Activated naive CD4-positive, alpha-beta T cell treated with anti-CD3 and anti-CD28 coated beads, Interleukin-2, amount 10 ng/mL, durations not matched to agents 5 hours and 36 hours (primary cell): ENCODE measurements at places on chromosomes 4 and X. TPM values are rescaled to one million over a fixed set of nuclear protein-coding genes. Genes with fewer than 3 reads are reported as not detected.

PHOX2B gene
- total RNA-seq, result not detected

TLR8 gene
- total RNA-seq, result not detected

TMEM47 gene
- not detected for total RNA-seq

PLP1 gene
- total RNA-seq, result not detected

ESX1 gene
- total RNA-seq, result not detected

CXCL3 gene
- not detected for total RNA-seq

ACOT9 gene
- total RNA-seq, result 22.4 TPM

EIF1AX gene
- 51.2 TPM for total RNA-seq

HPSE gene
- total RNA-seq, result 20.7 TPM

CTPS2 gene
- 4.7 TPM for total RNA-seq

RASL11B gene
- total RNA-seq, result 0.23 TPM

CT45A2 gene
- not detected for total RNA-seq

PRDM8 gene
- 7.4 TPM for total RNA-seq

AFF2 gene
- total RNA-seq, result 1.6 TPM

DUSP9 gene
- total RNA-seq, result not detected

TEC gene
- 1.7 TPM for total RNA-seq

ARX gene
- total RNA-seq, result not detected

APLN gene
- total RNA-seq, result 0.48 TPM

FMR1NB gene
- not detected for total RNA-seq

NWD2 gene
- total RNA-seq, result not detected

TCEAL6 gene
- total RNA-seq, result not detected

SSX3 gene
- not detected for total RNA-seq

XAGE1A gene
- total RNA-seq, result not detected

GUF1 gene
- 19.8 TPM for total RNA-seq

CTAG2 gene
- not detected for total RNA-seq

CHRNA9 gene
- total RNA-seq, result 0.25 TPM

OTUD4 gene
- total RNA-seq, result 42.7 TPM

GRPR gene
- total RNA-seq, result 0.14 TPM

CXCL8 gene
- total RNA-seq, result not detected
